NCI-H1930 (cell line): ENCODE measurements at places on chromosomes 7 and 10.

DNA sequence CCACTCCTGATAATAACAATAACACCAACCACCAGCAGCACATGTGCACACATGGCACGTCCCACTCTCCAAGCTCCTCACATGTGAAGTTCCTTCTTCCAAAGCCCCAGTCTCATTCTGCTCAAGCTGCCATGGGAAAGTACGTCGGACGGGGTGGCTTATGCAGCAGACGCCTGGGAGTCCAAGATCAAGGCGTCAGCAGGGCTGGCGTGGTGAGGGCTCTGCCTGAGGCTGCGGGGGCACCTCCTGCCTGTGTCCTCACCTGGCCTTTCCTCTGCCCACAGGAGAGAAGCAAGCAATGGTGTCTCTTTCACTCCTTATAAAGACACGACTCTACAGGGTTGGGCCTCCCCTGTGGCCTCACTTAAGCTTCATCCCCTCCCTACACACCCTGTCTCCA, 68.8 kb upstream of the INSIG1 start:
- DNase-seq, result no peak

DNA sequence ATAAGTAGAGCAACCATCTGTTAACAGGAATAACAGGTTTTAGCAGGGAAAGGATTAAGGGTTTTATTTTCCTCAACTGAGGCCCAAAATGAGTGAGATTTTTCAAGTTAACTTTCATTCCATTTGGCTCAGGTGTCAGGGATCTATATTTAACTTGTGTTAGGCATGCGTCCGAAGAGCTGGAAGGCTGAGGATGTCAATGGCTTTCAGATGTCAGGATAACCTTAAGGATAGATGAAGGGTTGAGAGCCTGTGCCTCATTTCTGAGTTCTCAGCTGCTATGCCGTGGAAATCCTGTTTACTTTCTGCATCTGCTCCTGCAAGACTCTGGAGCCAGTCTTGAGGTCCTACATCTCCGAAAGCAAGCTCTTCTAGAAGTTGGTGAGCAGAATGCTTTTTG, 36.4 kb upstream of the CD36 start:
- no peak for DNase-seq

GRCh38 chr10:48729222-48729621, 44.5 kb downstream of the WDFY4 start:
- no peak for DNase-seq

DNA sequence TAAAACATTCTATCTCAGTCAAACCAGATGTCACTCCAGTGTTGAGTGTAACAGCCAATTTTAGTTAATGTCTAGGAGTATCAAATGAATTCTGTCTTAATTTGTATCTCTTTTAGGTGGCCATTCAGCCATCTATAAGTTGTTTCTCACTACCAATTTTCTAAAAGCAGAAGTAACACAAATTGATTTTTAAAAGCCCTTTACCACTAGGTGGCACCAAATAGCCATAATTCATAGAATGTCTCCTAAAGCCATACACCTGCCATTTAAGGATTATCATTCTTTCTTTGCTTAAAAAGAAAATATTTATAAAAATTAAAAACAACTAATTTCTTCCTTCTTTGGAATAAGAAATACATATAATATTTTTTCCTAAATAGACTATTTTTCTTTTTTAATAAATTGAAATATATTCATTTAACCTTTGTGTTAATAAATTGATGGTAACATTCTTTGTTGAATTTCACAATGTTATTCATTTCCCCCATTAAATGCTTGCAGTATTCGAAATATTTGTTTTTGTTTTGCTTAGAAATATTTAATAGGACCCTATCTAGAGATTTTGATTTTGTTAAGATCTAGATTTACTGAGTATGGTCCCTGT, 107.8 kb upstream of the PPP1R3A start:
- peak; percentile 19 for DNase-seq

- no peak for DNase-seq
These were observed 718.6 kb downstream of the SORCS3 start for GRCh38 chr10:105359708-105360107.

DNA sequence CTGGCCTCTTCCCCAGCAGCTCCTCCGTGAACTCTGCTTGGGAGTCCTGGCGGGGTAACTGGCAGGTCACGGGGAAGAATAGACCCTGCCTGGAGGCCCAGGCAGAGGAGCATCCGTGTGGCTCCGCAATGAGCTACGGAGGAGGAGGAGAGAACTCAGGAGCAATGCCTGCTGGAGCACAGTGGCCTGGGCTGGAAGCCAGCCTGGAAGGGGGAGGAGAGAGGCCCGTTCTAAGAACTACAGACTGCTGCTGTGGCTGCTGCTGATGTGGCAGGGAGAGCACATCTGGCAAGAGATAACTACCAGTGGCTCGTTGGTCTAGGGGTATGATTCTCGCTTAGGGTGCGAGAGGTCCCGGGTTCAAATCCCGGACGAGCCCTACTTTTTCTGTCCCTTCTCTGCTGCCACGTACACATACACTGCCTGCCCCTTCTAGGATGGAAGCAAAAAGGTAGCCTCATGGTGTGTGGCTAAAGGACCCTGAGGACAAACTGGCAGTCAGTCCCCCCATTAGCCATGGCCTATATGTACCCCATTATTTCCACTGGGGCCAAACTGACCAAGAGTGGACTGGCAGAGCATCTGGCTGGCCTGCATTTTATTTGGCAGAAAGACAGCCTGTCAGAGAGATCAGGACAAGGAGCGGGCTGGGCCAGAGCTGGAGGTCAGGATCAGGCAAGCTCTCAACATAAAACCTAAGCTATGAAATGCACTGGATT, 7.7 kb upstream of the OPN1SW start:
- DNase-seq, result no peak

DNA sequence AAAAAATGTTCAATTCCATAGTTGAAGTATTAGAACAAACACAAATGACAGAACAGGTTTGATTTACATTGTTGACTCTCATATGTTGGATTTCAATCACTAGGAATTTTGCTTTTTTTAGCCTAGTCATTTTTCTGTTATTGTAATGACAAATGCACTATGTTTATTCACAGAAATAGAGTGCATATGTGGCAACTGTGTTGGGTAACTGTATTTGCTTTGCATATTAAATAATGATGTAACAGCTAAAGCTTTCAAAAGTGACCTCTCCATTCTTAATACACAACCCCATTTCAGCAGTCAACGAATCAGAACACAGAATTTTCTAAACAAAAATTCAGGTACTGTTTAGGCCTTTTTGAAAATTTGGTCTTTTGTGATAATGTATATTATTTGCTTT, 54.0 kb upstream of the SLC26A5 start:
- no peak for DNase-seq

GRCh38 chr10:102581401-102581800, 62.9 kb upstream of the TRIM8 start:
- DNase-seq, result no peak

DNA sequence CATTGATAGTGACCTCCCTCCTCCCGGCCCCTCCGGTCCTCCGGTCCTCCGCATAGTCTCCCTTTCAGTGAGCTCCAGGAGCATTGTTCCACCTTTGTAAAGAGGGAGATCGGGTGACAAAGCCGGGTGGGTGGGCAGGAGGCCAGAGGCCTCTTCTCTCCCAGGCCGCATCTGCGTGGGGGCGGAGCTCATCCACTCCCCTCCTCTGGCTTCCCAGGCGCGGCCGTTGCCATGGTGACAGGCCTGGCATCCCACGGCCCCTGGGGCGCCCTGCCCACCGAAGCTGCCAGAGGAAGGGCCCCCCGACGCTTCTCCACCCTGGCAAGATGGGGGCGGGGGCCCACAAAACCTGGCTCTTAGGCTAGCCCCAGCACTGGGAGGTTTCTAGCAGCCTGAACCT, 4.4 kb upstream of the FZD9 start:
- DNase-seq, result peak; percentile 82

- no peak for DNase-seq
These were observed 22.2 kb upstream of the AASS start for GRCh38 chr7:122166275-122166674.

GRCh38 chr10:35606430-35606829, 1.3 kb downstream of the GJD4 start:
- DNase-seq, result no peak

DNA sequence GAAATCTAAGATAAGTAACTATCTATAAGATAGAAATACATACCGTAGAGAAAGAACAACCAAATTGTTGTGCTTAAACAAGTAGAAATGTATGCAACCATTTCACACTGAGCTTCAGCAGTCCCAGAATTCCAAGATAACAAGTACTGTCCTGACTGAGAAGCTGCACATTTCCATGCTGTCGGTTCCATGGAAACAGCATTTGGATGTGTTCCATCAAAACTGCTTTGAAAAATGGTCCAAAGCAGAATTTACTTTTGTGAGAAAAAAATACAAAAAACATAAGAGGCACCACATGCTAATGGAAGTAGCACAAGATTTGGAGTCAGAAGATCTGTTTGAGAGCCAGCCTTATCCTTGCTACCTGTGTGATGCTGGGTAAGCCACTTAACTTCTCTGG, 92.6 kb downstream of the MTERF1 start:
- DNase-seq, result no peak

DNA sequence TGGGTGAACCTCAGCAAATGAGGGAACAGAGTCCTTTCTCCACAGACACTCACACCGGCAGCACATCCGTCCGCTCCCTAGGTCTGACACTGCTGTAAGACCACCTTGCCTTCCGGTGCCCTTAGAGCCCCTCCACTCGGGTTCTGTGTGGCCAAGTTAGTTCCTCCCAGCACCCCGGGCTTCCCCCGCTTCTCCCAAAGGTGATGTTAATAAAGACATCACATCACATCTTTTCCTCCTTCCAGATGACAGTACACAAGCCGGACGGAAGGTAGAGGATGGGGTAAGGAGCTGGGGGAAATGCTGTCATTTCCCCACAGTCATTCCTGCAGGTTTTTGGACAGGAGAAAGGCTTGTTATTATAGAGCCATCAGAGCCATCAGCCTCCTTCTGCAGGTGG, 42.3 kb downstream of the OAT start:
- no peak for DNase-seq

DNA sequence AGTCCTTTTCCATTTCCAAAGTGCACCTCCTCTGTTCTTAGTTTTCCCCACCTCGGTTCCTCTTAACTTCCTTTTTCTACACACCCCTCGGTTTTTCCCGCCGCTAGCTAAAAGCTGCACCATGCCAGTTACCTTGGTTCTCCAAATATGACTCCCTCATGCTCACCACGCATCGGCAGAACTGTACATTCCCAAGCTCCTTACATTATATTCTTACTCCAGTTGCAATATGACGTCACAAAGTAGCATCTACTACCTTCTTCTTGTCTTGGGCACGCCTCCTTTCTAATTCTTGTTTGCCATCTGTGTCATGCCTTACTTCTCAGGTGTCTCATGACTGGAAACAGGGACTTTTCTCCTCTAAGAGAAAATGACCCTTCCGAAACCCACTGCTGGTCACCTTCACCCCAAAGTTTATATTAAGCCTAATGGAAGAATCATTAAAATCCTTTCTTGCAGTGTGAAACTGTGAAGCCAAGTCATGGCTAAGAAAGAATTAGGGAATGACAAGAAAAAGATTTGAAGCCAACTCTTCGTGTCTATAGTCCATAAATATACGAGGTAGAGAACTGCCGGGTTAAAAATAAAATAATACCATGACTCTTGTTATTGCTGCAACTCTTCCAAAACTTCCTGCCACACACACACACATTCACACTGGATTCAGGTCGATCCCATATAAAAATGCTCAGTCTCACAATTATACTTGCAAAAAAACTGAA, 1.7 kb downstream of the ESYT2 start:
- no peak for DNase-seq

- no peak for DNase-seq
These were observed 8.6 kb downstream of the YAE1 start for GRCh38 chr7:39574673-39575349.

DNA sequence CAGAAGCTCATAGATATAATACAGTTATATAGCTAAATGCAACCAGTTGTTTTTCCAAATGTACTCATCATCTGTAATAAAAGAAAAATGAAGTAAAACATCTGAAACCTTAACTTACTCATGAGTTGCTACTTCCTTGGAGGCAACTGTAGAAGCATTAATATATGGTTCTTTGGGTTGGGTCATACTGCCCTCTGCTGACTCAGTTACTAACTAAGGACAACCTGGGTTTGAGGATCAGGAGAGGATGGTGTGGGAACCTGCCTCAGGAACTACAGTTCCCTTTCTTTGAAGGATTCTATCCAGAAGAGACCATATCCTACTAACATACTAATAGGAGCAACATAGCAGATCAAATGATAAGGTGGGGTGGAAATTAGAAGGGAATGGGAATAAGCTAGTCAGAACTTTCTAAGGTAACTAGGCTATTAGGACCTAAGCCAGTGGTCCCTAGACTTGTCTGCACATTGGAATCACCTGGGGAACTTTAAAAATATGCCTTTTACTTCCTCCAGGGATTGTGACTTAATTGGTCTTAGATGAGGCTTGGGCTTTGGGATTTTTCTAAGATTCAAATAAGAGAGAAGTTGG, 20.7 kb downstream of the COX15 start:
- DNase-seq, result no peak

DNA sequence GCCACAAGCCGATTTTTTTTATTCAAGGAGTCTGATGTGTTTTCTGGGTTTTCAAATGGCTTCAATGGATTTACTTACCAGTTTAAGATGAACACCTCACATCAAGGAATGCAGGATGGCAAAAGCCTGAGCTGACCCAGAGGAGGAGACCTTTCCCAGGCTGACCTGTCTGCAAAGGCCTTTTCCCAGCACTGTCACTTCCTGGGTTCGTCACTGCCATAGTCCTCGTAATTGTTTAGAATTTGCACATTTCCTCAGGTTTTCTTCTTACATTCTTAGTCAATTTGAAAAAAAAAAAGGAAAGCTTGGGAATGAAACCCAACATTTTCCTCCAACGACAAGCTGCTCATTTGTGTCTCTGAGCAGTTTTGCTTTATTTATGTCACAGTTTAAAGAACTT, 42.0 kb downstream of the PTER start:
- DNase-seq, result no peak

- peak; percentile 27 for DNase-seq
These were observed 258.1 kb upstream of the GRB10 start for GRCh38 chr7:51040787-51041186.

DNA sequence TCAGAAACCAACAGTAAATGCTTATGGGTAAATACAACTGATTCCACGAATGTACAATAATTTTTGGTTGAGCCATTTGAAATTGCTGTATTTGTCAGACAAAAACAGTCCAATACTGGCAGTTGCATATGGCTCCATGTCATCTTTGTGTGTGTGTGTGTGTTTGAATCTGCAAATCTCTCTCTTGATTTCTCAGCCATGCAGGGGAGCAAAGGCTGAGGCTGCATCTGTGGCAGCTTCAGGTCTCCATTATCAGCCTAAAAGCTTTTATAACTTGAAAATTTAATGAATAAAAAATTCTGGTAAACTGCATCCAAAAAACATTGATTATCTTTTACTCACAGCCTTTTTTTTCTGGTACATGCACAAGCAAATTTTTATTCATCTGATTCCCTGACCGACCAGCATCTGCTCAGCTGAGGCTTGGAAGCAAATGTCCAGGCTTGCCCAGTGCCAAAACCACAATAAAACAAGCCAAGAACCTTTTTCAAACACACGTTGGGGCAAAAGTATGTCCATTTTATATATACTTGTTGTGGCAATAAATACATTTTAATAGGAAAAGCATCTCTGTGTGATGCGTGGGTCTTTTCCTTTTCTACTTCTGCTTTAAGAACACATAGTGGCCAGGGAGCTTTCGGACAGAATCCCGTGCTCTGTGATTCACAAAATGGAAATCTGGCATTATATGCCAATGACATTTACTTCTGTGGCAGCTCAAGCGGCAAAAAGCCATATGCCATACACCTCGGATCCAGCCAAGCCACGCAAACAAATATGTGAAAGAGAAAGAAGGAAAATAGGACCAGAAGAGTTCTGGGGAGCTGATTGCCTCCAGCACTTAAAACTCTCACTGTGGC, 275.6 kb upstream of the AOAH start:
- DNase-seq, result no peak
